ENCODE measurements at places on chromosomes 7 and 10. TPM values are rescaled to one million over a fixed set of nuclear protein-coding genes. Genes with fewer than 3 reads are reported as not detected.

Gene TRRAP
- 29.0 TPM for total RNA-seq

Gene TTYH3
- total RNA-seq, result 20.5 TPM

Gene LLCFC1
- not detected for total RNA-seq

Gene MRLN
- not detected for total RNA-seq

Gene PNLIPRP2
- 11.9 TPM for total RNA-seq

DNA sequence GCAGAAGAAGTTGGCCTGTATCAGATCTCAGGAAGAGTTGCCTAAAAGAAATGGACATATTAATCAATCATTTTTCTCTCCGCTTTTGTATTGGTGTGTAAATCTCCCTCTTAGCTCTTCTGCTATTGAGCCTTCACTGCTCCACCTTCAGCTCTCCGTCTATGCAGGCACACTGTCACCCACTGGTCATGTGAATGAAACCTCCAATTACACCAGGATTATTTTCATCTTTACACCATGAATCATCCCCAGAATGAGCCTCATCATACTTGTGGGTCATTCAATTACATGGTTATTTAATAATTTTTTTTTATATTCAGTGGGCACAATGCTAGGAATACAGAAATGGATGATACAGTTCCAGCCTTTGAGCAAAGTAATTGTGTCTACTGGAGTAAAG lies 92.6 kb downstream of the LRRC4 start:
- DNase-seq, result no peak
- H3K27me3 ChIP-seq, result no peaks in the 10 kb centered on the region
- H3K4me3 ChIP-seq, result no peak overlapping the region
- no peak overlapping the region for H3K27ac ChIP-seq

- no peak overlapping the region for H3K27ac ChIP-seq
- no peak for DNase-seq
- H3K4me3 ChIP-seq, result no peak overlapping the region
These were observed 76.6 kb downstream of the DGKB start for GRCh38 chr7:14825912-14826311.

GRCh38 chr10:132595854-132596253 lies 58.3 kb downstream of the INPP5A start:
- no peaks in the 10 kb centered on the region for H3K36me3 ChIP-seq
- no peak overlapping the region for H3K27ac ChIP-seq
- H3K4me3 ChIP-seq, result no peak overlapping the region
- H3K27me3 ChIP-seq, result no peaks in the 10 kb centered on the region
- H3K4me1 ChIP-seq, result peaks cover 92% of the 10 kb centered on the region

- H3K27ac ChIP-seq, result peak overlapping the region; percentile 59
- H3K4me3 ChIP-seq, result no peak overlapping the region
- DNase-seq, result peak; percentile 51
- H3K36me3 ChIP-seq, result peaks cover 1% of the 10 kb centered on the region
- H3K27me3 ChIP-seq, result no peaks in the 10 kb centered on the region
- peaks cover 18% of the 10 kb centered on the region for H3K4me1 ChIP-seq
These were observed 2.0 kb upstream of the ARPC1B start for GRCh38 chr7:99372275-99373090.

DNA sequence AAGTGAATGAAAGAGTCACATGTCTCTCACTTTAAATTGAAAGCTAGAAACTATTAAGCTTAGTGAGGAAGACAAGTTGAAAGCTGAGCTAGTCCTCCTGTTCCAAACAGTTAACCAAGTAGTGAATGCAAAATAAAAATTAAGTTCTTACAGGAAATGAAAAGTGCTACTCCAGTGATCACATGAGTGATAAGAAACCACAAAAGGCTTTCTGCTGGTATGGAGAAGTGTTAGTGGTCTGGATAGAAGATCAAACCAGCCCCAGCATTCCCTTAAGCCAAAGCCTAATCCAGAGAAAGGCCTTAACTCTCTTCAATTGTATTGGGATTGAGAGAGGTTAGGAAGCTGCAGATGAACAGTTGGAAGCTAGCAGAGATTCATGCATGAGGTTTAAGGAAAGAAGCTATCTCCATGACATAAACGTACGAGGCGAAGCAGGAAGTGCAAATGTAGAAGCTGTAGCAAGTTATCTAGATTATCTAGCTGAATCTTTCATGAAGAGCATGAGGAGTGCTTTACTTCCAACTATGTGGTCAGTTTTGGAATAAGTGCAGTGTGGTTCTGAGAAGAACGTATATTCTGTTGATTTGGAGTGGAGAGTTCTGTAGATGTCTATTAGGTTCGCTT lies 261.6 kb downstream of the MDFIC start:
- H3K4me3 ChIP-seq, result no peak overlapping the region
- no peaks in the 10 kb centered on the region for H3K27me3 ChIP-seq
- no peak overlapping the region for H3K27ac ChIP-seq
- no peaks in the 10 kb centered on the region for H3K4me1 ChIP-seq
- DNase-seq, result no peak
- no peaks in the 10 kb centered on the region for H3K36me3 ChIP-seq

GRCh38 chr10:33215154-33215553 lies 119.3 kb downstream of the NRP1 start:
- no peak overlapping the region for H3K27ac ChIP-seq
- peaks cover 7% of the 10 kb centered on the region for H3K36me3 ChIP-seq
- H3K4me3 ChIP-seq, result no peak overlapping the region
- peaks cover 11% of the 10 kb centered on the region for H3K4me1 ChIP-seq
- DNase-seq, result no peak

DNA sequence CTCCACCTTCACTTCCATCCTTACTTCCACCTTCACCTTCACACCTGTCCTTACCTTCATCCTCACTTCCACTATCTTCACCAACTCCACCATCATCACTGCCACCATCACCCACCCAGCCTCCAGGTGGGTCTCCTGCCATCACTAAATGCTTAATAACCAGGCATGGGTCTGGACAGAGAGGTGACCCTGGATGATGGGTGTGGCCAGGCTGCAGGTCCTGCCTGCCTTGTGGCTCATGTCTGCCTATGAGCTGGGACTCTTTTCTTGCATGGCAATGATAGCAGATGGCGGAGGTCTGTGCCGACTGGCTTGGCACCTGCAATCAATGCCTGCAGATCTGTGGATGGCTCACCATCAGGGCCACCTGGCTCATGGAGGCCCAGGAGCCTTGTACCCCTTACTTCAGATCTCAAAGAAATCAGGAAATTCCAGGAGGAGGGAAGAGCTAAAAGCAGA lies 60.1 kb upstream of the ELN start:
- DNase-seq, result no peak
- H3K36me3 ChIP-seq, result no peaks in the 10 kb centered on the region
- no peak overlapping the region for H3K4me3 ChIP-seq
